COLO829 (cell line): ENCODE measurements at places on chromosomes 1 and 21.

GRCh38 chr21:45855248-45855811 is 126.2 kb upstream of the COL6A1 start:
- DNase-seq: no peak

GRCh38 chr1:147654511-147654910 is 15.8 kb downstream of the ACP6 start:
- no peak for DNase-seq

GRCh38 chr1:186511761-186512637 is 51.1 kb upstream of the PDC start:
- DNase-seq: no peak

DNA sequence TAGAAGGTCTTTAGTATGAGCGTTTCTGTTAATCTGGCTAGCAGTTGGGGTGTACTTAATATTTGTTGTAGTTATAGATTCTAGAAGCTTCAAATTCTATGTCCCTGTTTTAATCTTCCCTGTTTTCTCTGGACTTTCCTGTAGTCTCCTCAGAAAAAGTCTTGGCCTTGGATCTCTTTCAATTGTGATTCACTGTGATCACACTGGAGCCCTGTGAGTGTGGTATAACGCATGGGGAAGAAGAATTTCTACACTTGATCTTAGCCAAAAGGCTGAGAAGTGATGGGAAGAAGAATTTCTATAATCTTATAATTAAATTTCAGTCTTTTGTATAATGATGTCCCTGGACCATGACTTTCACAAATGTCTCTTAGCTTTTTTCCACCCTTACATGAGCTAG is 36.7 kb upstream of the COP1 start:
- DNase-seq: no peak

DNA sequence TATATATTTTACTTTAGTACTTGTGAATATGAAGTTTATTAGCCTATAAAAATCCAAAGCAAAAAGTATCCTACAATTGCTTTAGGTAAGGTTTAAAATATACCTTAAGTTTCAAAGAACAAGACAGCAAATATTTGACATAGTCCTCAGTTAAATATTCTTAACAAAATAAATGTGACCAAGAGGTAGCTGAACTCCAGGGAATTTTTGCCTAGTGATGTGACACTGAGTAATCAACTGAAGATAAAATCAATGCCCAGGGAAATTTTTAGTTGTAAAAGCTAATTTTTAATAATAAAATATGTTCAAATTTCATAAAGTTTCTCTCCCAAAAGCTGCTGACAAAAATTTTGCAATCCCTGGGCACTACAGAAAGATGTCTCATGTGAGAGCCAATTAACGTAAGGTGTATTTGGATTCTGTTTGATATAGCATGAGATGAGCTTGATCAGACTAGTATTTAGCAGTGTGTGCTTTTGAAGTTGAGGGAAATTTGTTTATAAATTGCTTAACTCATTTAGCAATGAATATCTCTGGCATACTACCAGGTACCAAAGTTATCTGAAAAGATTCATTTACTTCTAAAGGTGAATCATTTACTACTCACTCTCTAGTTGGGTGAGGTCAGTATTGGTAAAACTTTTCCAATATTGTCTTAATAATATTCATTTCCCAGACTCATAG is 80.2 kb upstream of the PALMD start:
- DNase-seq: no peak

- no peak for DNase-seq
Measured at GRCh38 chr21:44423312-44423821, 31.9 kb upstream of the LRRC3 start.

DNA sequence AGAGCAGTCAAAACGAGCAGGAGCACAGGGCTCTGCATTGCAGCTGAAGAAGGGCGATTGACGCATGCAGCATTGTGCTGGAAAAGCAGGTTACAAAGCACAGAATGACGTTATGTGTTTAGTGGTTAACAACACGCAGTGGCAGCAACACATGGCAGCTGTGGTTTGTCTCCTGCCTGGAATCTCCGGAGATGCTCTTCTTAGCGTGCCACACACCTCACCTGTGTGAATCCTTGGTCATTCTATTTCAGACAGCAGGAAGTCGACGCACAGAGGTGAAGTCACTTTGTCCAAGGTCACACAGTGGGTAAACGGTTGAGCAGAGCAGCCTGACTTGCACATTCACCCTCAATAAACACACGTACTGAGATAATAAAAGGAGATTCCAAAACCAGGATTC is 14.7 kb downstream of the OBSCN start:
- no peak for DNase-seq

- DNase-seq: no peak
Measured at GRCh38 chr21:18553786-18554185, 150.2 kb upstream of the TMPRSS15 start.

GRCh38 chr1:38778521-38778920 is 81.1 kb downstream of the RRAGC start:
- DNase-seq: no peak

DNA sequence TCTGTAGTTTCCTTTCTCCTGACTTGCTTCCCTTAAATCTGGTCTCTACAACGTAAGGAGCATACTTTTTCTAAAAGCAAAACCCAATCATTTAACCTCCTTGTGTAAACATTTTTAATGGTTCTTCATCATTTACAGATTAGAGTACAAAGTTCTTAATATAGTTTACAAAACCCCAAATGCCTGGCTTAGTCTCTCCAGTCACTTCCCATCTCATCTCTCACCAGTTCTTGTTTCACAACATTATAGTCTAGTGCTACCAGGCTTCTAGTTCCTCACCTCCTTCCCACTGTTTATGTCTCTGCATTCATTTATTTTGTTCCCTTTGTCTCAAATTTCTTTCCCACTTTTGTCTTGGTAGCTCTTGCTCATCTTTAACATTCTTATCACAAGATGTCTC is 168.4 kb downstream of the FASLG start:
- DNase-seq: no peak

DNA sequence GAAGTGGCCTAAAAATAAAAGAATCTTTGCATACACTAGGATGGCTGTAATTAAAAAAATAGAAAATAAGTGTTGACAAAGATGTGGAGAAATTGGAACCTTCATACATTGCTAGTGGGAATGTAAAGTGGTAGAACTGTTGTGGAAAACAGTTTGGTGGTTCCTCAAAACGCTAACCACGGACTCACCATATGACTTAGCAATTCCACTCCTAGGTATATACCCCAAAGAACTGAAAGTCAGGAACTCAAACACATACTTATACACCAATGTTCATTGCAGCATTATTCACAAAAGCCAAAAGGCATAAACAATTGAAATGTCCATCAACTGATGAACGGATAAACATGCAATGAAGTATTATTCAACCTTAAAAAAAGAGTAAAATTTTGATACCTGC is 10.8 kb upstream of the HMGCL start:
- no peak for DNase-seq

GRCh38 chr1:223531742-223532341 is 133.7 kb downstream of the CAPN8 start:
- DNase-seq: peak; percentile 63

- no peak for DNase-seq
Measured at GRCh38 chr1:91515994-91516393, 15.3 kb downstream of the CDC7 start.

- peak; percentile 72 for DNase-seq
Measured at GRCh38 chr1:162056043-162056442, 13.4 kb upstream of the NOS1AP start.

- peak; percentile 63 for DNase-seq
Measured at GRCh38 chr1:204493145-204493983, 1.2 kb downstream of the PIK3C2B start.

DNA sequence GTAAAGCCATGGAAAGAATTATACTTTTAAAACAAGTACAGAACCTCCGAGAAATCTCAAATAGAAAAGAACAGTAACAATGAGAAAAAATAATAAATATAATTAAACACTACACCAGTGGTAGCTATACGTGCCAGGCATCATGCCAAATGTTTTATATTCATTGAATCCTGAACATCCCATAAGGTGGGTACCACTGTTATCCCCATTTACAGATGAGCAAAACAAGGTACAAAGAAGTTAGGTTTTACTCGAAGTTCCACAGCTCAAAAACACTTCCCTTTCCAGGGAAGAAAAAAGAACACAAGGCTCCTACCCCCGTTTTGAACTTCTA is 33.4 kb downstream of the JAK1 start:
- DNase-seq: no peak

GRCh38 chr1:58779801-58780382 is 4.0 kb downstream of the JUN start:
- DNase-seq: no peak

GRCh38 chr1:206465951-206466350 is 4.3 kb upstream of the IKBKE start:
- no peak for DNase-seq

DNA sequence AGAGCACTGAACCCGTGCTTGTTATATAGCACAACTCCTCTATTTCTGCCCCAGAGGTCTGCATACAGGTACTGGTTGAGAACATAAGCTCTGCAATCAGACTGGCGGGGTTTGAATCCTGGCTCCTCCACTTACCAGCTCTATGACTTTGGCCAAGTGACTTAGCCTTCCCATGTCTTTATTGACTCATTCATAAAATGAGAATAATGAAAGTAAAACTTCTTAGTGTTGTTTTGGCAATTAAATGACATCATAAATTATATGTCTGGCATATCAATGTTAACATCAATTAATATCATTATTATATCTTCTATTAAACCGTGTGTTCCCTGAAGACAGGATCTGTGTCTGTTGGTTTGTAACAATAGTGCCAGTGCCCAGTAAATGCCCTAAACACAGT is 4.3 kb downstream of the INKA2 start:
- DNase-seq: no peak

DNA sequence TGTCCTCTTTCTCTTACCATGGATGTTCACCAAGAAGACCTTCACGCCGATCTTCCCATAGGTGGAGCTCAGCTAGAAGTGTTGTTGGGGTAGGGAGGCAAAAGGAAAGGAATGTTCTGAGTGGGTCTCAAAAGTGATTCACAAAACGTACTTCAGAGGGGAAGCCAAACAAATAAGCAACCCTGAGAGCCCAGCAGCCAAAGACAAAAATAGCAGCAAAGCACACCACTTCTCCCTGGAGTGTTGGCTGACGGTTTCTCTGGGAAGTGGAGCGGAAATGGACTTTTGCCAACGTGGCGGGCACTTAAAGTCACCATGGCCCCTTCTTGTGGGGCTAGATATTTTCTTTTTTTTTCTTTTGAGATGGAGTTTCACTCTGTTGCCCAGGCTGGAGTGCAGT is 23.1 kb downstream of the SLC26A9 start:
- no peak for DNase-seq

DNA sequence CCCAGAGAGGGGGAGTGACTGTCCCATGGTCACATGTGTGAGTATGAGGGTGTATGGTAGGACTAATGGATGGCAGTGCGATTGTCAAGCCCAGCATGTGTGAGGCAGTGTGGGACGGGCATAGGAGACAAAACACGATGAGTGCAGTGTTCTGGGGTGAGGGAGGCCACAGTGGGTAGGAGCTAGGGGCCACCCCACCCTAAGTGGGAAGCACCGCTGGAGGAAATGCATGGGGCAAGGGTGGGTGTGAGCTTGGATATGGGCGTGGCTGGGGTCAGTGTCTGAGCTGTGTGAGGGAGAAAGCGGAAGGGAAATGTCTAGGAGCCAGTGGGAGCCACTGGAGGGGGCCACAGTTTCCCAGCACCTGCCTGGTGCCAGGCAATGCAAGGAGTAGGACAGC is 56.5 kb downstream of the FOXO6 start:
- no peak for DNase-seq

GRCh38 chr1:30779294-30780071 is 21.9 kb upstream of the LAPTM5 start:
- peak; percentile 65 for DNase-seq

DNA sequence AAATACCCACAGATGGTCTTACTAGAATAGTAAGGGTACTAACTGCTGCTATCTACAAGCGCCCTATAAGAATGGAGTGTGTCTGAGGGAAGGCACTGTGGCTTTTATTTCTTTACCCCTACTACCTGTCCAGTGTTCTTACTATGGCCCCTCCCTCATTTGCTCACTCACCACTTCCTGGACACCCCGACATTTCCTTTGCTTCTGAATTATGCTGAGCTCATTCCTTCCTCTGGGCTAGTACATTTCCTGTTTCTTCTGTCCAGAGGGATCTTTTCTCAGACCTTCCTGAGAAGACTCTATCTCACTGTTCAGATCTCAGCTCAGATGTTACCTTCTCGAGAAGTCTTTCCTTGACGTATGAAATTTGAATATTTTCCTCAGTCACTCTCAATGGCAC is 192.1 kb upstream of the DAB1 start:
- no peak for DNase-seq

DNA sequence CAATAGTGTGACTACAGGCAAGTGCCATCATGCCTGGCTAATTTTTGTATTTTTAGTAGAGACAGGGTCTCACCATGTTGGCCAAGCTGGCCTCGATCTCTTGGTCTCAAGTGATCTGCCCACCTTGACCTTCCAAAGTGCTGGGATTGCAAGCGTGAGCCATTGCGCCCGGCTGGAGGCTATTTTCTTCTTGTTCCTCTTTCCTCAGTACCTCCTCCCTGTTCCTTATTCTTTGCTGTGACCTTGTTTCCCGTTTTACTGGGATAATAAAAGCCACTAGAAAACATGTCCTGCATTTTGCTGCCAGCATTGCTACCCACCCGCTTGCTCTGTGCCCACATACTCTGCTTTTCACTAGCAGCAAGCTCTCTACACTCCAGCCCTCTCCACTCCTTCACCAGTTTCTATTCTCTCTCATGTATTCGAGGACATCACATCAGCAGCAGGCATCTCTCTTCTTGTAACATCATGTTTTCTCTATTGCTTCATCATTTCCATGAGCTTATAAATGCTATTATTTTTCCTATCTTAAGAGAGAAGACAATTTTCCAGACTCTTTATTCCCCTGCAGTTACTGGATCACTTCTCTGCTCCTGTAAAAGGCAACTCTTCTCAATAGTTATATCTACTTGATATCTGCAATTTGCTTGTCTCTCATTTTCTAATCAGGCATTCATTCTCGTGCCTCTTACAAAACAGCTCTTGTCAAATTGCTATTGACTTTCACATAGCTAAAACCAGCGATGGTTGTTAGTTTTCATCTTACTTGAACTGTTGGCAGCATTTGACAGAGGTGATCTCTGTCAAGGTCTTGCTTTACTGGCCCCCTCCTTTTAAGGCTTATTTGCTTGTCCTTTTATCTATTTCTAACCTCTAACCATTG is 34.5 kb upstream of the C21orf91 start:
- DNase-seq: no peak
